Activated CD8-positive, alpha-beta memory T cell treated with anti-CD3 and anti-CD28 coated beads for 1 hour (primary cell): ENCODE measurements at places on chromosomes 3 and 15.

DNA sequence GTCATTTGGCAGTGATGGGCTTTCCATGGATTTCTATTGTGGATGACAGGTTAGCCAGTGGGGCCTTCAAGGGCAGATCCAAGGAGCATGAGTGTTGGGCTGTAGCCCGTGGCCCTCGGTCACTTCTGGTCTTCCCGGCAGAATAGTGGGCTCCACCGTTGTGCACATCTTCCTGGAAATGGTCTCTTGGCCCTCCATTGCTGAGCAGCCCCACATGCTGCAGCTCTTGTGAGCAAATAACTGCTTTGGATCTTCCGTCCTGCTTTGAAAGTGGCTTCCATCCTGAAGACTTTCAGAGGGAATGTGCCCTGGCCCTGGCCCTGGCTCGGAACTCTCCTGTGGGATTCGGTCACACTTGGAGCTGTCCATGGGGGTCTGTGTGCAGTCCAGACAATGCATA, 102.8 kb downstream of the SNRPN start:
- DNase-seq: no peak

DNA sequence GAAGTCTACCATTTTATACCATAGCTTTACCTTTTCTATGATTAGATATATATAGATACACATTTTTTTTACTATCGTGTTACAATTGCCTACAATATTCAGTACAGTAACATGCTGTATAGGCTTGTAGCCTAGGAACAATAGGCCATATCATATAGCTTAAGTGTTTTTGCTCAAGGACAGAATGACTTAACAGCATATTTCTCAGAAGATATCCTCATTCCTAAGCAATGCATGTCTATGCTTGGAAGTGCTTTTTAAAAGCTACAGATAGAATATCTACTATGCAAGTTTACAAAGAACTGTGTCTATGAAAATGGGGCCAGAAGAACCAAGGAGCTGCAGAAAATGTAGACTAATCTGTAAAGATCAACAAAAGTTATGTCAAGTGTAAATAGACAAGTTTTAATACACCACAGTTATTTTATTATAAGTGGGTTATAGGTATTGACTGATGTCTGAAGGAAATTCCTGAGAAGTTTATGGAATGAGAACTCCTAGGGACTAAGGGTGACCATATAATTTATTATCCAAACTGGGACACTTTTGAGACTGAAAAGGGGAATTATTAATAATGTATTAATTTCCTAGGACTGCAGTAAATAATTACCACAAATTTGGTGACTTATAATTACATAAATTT, 138.7 kb upstream of the TGFBR2 start:
- DNase-seq: no peak

GRCh38 chr3:141928631-141929270, 52.3 kb downstream of the ATP1B3 start:
- DNase-seq: no peak

DNA sequence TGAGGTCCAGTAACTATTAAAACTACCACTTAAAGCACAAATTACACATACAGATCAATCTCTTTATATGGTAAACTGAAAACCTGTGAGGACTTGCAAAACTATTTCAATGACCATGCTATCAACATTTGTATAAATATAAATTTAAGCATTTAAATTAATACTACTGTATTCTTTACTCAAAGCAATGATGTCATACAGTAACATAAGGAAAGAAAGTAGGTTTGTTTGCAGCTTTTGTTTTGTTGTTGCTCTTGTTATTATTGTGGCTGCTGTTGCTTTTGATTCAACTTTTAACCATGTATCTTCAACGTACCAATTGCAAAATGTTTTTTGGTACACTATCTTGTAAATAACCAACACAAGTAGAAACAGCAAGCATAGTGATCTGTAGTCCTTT, 22.0 kb downstream of the CBLB start:
- no peak for DNase-seq

DNA sequence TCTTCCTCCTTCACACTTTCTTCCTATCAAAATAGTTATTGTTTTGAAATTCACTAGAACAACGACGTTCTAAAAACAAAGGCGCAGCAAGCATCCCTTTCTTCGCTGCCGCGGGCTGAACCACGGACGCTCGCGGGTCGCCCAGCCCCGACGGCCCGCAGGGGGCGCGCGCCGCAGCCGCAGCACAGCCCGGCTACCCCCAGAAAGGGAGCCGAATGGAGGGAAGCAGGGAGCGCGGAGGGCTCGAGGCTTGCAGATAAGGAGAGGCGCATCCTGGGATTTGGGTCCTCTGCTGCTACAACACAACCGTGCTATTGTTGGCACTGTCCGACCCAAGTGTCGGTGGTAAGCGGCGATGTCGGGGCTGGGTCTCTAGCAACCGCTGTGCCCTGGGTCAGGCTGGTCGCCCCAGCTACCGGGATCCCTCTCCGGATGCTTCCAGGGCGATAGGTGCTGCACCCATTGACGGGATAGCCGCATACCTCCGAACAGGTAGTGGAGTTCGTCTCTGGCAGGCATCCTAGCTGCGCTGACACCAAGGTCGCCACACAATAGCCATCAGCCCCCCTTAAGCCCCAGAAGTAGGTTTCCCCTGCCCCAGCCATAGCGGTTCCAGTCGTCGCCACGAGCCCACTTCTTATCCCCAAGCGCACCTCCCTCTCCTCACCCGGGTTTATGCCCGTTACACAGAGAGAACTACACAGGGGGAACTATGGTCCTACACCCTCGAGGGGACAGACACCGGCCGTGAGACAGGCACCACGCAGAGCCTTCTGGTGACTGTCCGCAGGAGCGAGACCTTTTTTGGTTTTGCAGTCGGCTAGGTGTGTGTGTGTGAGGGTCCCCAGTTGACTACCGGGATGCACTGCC, 6.0 kb downstream of the ONECUT1 start:
- DNase-seq: peak; percentile 17

- DNase-seq: no peak
These were observed 945.7 kb upstream of the CFAP20DC start for GRCh38 chr3:59995563-59995962.

- no peak for DNase-seq
These were observed 111.5 kb upstream of the COL8A1 start for GRCh38 chr3:99526921-99527320.

GRCh38 chr3:52091586-52092270, 35.4 kb upstream of the DUSP7 start:
- DNase-seq: no peak

- no peak for DNase-seq
These were observed 101.0 kb upstream of the C3orf80 start for GRCh38 chr3:160124224-160124623.

DNA sequence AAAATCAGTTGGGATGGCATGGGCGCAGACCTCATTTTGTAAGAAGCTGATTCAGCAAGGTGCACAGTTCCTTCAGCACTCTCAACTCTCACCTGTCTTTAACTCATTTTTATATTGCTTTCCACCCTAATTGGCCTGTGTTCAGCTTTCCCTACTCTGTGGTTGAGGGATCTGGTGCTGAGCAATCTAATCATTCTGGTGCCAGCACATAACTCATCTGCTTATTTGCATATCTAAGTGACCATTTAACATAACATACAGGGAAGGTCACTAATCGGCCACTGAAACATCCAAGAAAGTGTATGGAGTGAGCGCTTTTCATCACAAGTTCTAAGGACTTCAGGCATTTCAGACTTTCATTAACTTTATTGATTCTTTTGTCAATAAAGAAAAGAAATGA, 303.4 kb upstream of the ROPN1 start:
- DNase-seq: no peak

GRCh38 chr3:14957153-14957552, 9.8 kb downstream of the NR2C2 start:
- DNase-seq: no peak

DNA sequence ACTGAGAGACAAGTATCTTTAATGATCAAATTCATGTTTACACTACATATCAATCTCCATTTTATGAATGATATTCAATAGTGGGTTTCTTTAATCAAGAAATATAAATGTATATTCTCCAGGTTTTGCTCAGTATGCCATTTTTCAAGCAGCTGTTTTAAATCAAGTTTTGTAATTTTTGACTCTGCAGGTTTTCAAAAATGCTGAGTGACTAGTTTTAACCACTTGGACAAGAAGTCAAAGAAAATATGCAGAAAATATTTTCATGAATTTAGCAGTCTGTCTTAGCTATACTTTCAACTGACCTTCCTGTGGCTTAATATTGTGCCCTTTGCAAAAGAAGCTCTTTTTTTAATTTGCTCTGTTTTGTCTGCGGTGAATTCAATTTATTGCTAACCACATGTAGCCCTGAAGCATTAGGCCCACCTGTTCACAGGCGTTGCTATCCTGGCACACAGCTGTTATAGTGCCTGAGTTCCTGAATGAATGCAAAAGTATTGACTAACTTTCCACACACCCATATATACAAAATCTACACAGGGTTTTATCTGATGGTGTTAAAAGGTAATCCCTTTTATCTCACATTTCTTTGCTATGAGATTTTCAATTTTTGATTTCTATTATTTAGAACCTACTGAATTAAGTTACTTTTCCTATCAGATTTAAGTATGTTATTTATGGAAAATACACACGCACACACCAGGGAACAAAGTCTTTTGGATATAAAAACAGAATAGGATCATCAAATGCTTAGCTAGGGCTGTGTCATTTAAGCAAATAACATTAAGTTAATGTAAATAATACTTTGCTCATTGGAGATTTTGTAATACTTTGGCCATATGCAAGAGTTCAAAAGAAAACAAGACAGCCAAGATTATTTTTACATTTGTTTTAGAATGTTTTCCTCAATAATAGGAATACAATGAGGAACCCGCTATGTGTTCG, 1166.1 kb upstream of the GBE1 start:
- no peak for DNase-seq
